ENCODE measurements at places on chromosomes 3 and 15.

DNA sequence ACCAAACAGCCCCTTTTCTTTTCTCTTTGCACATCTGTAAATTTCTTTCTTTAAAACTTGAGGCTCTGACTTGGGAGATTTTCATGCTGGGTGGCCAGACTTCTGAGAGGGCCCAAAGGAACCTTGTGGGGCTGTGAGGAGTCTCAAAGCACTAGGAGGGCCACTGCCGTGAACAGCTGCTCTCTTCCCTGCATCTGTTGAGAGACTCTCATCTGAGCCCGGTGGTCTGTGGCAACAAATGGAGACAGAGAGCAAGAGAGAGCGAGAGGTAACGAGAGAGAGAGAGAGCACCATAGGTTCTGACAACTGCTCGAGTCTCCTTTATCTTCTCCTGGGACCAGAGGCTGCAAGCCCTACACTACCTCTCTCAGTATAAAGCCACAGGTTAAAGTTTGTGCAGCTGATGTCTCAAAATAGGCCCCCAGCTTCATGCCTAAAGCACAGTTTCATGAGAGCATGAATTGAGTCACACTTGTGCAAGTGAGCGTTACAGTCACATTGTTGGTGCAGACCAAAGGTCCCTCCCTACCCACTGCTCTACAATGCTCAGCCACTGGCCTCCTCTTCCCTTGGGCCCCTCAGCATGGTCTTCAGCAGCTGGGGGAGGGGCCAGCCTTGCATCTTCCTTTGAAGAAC lies 60.7 kb downstream of the ZNF621 start:
- DNase-seq, result no peak

GRCh38 chr15:60720086-60720485 lies 241.1 kb upstream of the ICE2 start:
- DNase-seq, result no peak

DNA sequence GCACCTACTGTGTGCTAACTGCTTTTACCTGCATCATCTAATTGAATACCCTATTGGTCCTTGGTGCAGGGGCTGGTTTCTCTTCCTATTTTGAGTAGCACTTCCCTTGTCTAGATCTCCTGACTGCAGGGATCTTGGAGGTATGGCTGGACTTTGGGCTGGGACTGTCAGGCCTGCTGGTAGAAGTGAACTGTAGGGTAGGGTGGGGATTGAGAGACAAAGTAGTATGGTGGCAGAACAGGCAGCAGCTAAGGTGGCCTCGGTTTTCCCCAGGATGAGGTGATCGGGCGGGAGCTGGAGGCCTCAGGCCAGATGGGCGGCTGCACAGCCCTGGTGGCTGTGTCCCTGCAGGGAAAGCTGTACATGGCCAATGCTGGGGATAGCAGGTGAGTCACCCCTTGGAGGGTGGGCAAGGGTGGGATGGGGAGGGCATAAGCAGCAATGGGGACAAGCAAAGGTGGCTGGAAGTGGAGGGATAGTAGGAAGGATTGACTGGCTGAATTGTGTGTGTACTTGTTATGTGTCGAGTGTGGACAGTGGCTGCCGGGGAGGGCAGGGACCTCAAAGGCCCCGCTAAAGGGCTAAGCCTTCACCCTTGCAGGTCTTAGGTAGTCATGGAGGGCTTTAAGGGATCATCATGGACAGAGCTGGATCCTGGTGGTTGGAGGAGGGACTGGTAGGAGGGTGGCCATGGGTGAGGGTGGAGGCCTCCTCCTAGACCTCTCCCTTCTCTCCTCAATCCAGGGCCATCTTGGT lies 2.0 kb downstream of the PPM1M start:
- no peak for DNase-seq

GRCh38 chr3:99500485-99500884 lies 137.9 kb upstream of the COL8A1 start:
- no peak for DNase-seq

DNA sequence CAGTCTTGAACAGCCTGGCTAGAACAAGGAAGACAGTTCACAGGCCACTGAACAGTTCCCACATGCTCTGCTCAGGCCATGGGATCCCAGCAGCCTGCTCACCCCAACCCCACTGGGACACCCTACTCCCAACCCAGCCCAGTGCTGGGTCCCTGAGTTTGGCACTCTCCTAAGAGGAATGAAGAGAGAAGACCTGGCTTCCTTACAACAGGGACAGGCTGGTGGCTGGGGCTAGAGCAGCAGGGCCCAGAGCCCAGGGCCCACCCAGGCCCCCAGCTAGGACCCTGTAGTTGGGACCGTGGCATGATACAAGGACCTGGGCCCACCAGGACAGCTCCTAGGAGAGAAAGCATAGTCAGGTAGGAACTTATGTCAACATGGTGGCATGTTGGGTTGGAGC lies 43.4 kb downstream of the SEMA3G start:
- DNase-seq, result no peak

GRCh38 chr15:58547628-58548307 lies 116.0 kb downstream of the LIPC start:
- DNase-seq, result no peak

- DNase-seq, result no peak
Observed at GRCh38 chr3:113625834-113626233, 70.6 kb downstream of the USF3 start.

- DNase-seq, result no peak
Observed at GRCh38 chr15:93466380-93466779, 377.4 kb upstream of the RGMA start.

DNA sequence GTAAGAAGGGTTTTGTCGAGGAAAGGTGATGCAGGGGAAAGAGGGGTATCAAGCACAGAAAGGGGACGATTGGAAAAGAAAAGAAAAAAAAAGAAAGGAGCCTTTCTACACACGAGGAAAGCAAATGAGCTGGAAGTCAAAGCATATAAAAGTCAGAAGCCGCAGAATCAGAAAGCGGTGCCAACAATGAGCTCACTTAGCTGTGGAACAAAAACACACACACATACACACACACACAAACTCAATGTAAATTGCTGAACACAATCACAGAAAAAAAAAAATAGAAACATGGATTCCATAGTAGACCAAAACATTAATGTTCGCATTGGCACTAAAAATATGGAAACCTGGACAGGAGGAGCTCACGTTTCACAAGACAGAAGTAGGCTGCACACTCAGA lies 63.4 kb upstream of the FEZF2 start:
- no peak for DNase-seq
